ENCODE measurements at places on chromosomes 16 and 17. TPM values are rescaled to one million over a fixed set of nuclear protein-coding genes. Genes with fewer than 3 reads are reported as not detected.

TPSB2 gene
- total RNA-seq, result not detected

GFER gene
- 18.7 TPM for total RNA-seq

CXCL16 gene
- 18.0 TPM for total RNA-seq

CIITA gene
- total RNA-seq, result 0.93 TPM

DRC3 gene
- 0.47 TPM for total RNA-seq
